ENCODE measurements at places on chromosomes 6 and 20. TPM values are rescaled to one million over a fixed set of nuclear protein-coding genes. Genes with fewer than 3 reads are reported as not detected.

Gene MOG
- not detected for total RNA-seq

Gene CALHM5
- 8.5 TPM for total RNA-seq

Gene DEFB118
- total RNA-seq, result not detected

Gene SLC35D3
- total RNA-seq, result not detected

Gene SMLR1
- total RNA-seq, result not detected

Gene UBE2V1
- 49.0 TPM for total RNA-seq

Gene C20orf141
- total RNA-seq, result not detected

Gene BMP7
- not detected for total RNA-seq

Gene HDGFL1
- total RNA-seq, result not detected

Gene SYTL3
- total RNA-seq, result 2.6 TPM

Gene WTAP
- total RNA-seq, result 76.1 TPM

Gene TINAG
- total RNA-seq, result not detected

Gene LTB
- total RNA-seq, result 2.3 TPM

Gene TPBG
- total RNA-seq, result 4.9 TPM

Gene ACTL10
- total RNA-seq, result 1.6 TPM
